ENCODE measurements at places on chromosomes 5 and 9. TPM values are rescaled to one million over a fixed set of nuclear protein-coding genes. Genes with fewer than 3 reads are reported as not detected.

Gene IFNK
- total RNA-seq = not detected

Gene NR5A1
- not detected for total RNA-seq

Gene GABBR2
- total RNA-seq = not detected

DNA sequence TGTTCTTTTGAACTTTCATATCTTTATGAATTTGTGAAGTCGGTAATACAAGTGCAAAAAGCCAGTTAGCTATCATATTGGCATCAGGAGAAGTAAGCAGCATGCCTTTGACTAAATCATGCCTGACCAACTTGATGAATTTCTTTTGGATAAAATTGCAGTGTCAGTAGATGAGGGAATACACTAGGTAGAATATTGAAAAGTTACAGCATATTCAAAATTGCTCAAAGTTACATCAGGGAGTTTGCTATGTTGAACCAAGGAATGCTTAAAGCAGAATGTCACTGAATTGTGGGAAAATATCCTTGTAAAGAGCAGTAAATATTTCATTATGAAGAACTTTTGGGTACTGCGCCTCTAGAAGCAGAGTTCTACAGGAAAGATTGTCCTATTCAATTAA lies 87.1 kb upstream of the TLX3 start:
- no peak for DNase-seq
- H3K36me3 ChIP-seq = no peaks in the 10 kb centered on the region
- H3K4me1 ChIP-seq = no peaks in the 10 kb centered on the region
- H3K4me3 ChIP-seq = no peak overlapping the region
- H3K27me3 ChIP-seq = peaks cover 3% of the 10 kb centered on the region
- no peak overlapping the region for H3K27ac ChIP-seq

- no peaks in the 10 kb centered on the region for H3K27me3 ChIP-seq
- no peak overlapping the region for H3K4me3 ChIP-seq
- no peak for DNase-seq
These were observed 24.9 kb upstream of the HNRNPH1 start for GRCh38 chr5:179648410-179648809.

DNA sequence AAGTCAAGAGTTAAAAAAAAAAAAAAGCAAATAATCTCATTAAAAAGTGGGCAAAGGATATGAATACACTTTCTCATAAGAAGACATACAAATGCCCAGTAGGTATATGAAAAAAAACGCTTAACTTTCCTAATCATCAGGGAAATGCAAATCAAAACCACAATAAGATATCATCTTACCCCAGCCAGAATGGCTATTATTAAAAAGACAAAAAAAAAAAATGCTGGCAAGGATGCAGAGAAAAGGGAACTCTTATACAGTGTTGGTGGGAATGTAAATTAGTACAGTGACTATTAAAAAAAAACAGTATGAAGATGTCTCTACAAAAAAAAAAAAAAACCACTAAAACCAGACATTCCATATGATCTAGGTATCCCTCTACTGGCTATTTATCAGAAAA lies 79.4 kb downstream of the LPAR1 start:
- DNase-seq = no peak
- H3K27me3 ChIP-seq = no peaks in the 10 kb centered on the region
- no peak overlapping the region for H3K27ac ChIP-seq
- H3K36me3 ChIP-seq = peaks cover 10% of the 10 kb centered on the region

- peak overlapping the region; percentile 69 for H3K27ac ChIP-seq
- H3K36me3 ChIP-seq = no peaks in the 10 kb centered on the region
- no peak overlapping the region for H3K4me3 ChIP-seq
- no peak for DNase-seq
These were observed 17.8 kb downstream of the NOTCH1 start for GRCh38 chr9:136527721-136528710.

GRCh38 chr5:1952021-1952420 lies 69.3 kb upstream of the IRX4 start:
- no peak overlapping the region for H3K4me3 ChIP-seq
- H3K27ac ChIP-seq = no peak overlapping the region
- no peaks in the 10 kb centered on the region for H3K4me1 ChIP-seq
- H3K36me3 ChIP-seq = no peaks in the 10 kb centered on the region
- no peak for DNase-seq
- peaks cover 62% of the 10 kb centered on the region for H3K27me3 ChIP-seq

GRCh38 chr5:16135003-16135402 lies 44.6 kb downstream of the MARCHF11 start:
- H3K27me3 ChIP-seq = no peaks in the 10 kb centered on the region
- no peak overlapping the region for H3K27ac ChIP-seq
- H3K36me3 ChIP-seq = no peaks in the 10 kb centered on the region
- H3K4me1 ChIP-seq = no peaks in the 10 kb centered on the region
- no peak overlapping the region for H3K4me3 ChIP-seq

DNA sequence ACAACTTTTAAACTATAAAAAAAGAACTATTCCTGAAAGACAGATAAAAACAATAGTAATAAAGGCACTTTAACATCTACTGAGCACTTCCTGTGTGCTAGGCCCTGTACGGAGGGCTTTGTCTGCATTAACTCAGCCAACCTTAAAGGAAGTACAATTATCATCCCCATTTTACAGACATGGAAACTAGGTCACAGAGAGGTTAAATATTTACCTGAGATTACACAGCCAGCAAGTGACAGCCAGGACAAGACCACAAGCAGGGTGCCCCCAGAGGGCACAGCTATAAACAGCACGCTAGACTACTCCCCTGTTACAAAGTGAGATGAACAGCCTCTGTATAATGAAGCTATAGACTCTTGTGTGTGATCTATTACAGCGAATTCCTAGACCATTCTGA lies 25.5 kb downstream of the DDX31 start:
- no peak overlapping the region for H3K27ac ChIP-seq
- H3K4me1 ChIP-seq = no peaks in the 10 kb centered on the region
- H3K27me3 ChIP-seq = no peaks in the 10 kb centered on the region
- H3K4me3 ChIP-seq = no peak overlapping the region

- no peaks in the 10 kb centered on the region for H3K27me3 ChIP-seq
- H3K4me3 ChIP-seq = no peak overlapping the region
- H3K4me1 ChIP-seq = no peaks in the 10 kb centered on the region
These were observed 74.2 kb upstream of the ADCY2 start for GRCh38 chr5:7321724-7322123.

- H3K4me3 ChIP-seq = no peak overlapping the region
- no peaks in the 10 kb centered on the region for H3K36me3 ChIP-seq
- DNase-seq = no peak
- H3K27ac ChIP-seq = no peak overlapping the region
These were observed 47.5 kb downstream of the PCSK1 start for GRCh38 chr5:96385538-96385937.

GRCh38 chr5:139745800-139746690 lies 49.6 kb upstream of the PSD2 start:
- peak; percentile 46 for DNase-seq
- no peaks in the 10 kb centered on the region for H3K36me3 ChIP-seq
- H3K27me3 ChIP-seq = peaks cover 9% of the 10 kb centered on the region
- H3K4me1 ChIP-seq = peaks cover 22% of the 10 kb centered on the region

- peak overlapping the region; percentile 15 for H3K27ac ChIP-seq
- H3K36me3 ChIP-seq = peaks cover 60% of the 10 kb centered on the region
- H3K4me3 ChIP-seq = no peak overlapping the region
- H3K4me1 ChIP-seq = peaks cover 47% of the 10 kb centered on the region
These were observed 30.8 kb downstream of the MTAP start for GRCh38 chr9:21833090-21833801.

- H3K4me3 ChIP-seq = no peak overlapping the region
- no peak for DNase-seq
- H3K27ac ChIP-seq = no peak overlapping the region
- peaks cover 27% of the 10 kb centered on the region for H3K27me3 ChIP-seq
These were observed 136.3 kb upstream of the ACTBL2 start for GRCh38 chr5:57618767-57619381.

GRCh38 chr9:137432687-137433348 lies 8.3 kb downstream of the ENTPD8 start:
- H3K27me3 ChIP-seq = no peaks in the 10 kb centered on the region
- H3K4me3 ChIP-seq = no peak overlapping the region
- H3K4me1 ChIP-seq = no peaks in the 10 kb centered on the region
- H3K36me3 ChIP-seq = no peaks in the 10 kb centered on the region

DNA sequence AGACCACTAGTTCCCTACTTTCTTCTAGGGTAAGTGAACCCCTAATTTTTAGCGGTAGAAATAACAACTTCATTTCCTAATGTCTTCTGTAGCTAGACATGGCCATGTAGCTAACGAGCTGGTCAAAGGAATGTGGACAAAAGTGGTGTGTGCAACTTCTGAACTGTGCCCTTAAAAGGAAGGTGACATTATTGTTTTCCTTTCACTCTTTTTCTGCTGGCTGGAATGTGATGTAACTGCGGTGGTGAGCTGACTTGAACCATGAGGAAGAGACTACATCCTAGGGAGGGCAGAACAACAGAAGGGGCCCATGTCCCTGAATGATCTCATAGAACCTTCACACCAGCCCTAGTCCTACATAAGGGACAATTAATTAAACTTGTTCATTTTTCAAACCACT lies 1.3 kb upstream of the SNX2 start:
- no peak for DNase-seq
- peak overlapping the region; percentile 74 for H3K4me3 ChIP-seq
- peaks cover 13% of the 10 kb centered on the region for H3K4me1 ChIP-seq

DNA sequence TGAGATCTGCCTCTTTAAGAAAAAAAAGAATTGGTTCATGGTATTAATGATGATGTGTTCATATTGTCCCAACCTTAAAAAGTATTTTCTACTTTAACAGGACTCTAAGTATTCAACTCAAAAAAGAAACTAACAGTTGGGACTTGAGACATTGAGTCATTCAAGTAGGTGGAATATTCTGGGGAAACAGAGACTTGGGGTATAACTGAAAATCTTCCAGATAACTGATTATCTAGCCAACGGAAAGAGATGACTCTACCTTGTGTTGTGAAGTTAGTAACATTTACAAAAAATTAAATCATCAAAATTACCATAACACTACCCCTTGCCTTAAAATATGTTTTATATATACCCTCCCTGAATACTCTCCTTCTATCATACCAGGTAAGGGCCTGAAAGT lies 19.1 kb downstream of the OXCT1 start:
- peaks cover 3% of the 10 kb centered on the region for H3K4me1 ChIP-seq
- no peak overlapping the region for H3K27ac ChIP-seq
- H3K4me3 ChIP-seq = no peak overlapping the region
- no peaks in the 10 kb centered on the region for H3K27me3 ChIP-seq
- H3K36me3 ChIP-seq = peaks cover 31% of the 10 kb centered on the region

DNA sequence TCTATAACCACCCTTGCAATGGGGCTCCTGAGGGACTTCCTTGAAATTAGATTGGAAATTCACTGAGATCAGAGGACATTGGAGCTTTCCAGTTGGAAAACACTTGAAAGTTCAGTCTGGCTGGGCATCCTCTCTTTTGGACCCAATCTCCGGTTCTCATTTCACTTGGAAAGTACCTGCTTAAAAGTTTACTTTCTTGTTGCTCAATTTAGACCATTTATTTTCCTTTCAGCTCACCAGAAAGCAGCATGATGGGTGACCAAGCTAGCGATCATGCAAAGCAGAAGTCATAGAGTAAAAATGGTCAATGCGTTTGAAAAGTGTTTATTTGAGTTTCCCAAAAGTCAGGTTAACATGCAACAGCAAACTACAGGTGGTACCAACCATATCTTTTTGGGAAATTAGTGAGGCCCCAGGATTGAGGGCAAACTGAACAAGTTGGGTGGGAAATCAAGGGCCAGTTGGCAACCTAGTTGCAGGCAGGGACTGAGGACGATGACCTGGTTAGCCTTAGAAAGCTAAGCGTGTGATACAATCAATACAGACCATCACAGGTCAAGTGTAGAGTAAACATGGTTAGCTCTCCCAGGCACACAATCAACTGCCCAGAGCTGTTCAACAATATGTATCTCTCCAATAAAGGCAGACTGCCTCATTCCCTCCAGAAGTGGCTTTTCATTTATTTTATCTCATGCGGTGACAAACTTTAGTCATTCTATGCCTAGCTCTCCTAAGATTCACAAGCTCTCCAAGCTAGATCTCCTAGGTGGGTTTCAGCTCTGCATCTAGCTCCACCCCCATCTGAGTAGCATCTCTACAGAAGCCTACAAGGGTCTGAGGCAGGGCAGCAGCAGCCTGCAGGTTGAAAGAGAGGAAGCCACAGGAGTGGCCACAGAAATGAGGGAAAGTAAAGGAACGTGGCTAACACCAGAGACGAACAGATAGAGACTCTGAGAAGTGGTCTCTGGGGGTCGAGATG lies 136.9 kb downstream of the UGCG start:
- H3K4me1 ChIP-seq = peaks cover 22% of the 10 kb centered on the region
- H3K27me3 ChIP-seq = peaks cover 22% of the 10 kb centered on the region
- no peak overlapping the region for H3K27ac ChIP-seq
- DNase-seq = no peak

DNA sequence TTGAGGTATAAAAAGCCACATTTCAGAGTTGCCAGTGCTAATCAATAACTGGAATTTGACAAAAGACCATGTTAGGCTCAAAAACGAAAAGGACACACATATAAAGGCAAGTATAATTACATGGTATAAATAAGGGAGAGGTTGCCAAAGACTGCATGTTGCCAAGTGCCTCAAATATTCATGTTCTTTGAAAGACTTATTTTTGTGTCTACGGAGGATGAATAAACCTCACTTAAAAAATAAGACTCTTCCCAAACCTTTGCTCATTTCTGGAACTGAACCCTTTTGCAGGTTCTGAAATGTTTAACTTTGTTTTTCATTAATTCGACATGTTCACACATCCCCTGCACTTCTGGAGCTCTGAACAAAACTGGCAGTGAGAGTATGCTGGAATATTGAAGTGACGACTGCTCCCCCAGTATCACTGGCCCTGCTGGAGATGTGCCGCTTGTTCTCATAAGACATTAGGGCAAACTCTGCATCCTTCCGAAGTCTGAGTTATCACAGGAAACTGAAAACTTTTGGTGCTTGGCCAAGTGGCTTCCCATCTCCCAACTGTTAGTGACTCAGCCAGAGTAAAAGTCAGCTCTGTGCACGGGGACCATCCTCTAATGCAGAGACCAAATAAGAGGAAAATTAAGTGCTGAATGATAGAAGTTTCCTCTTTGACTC lies 336.8 kb downstream of the GLIS3 start:
- no peak overlapping the region for H3K27ac ChIP-seq
- H3K36me3 ChIP-seq = no peaks in the 10 kb centered on the region

DNA sequence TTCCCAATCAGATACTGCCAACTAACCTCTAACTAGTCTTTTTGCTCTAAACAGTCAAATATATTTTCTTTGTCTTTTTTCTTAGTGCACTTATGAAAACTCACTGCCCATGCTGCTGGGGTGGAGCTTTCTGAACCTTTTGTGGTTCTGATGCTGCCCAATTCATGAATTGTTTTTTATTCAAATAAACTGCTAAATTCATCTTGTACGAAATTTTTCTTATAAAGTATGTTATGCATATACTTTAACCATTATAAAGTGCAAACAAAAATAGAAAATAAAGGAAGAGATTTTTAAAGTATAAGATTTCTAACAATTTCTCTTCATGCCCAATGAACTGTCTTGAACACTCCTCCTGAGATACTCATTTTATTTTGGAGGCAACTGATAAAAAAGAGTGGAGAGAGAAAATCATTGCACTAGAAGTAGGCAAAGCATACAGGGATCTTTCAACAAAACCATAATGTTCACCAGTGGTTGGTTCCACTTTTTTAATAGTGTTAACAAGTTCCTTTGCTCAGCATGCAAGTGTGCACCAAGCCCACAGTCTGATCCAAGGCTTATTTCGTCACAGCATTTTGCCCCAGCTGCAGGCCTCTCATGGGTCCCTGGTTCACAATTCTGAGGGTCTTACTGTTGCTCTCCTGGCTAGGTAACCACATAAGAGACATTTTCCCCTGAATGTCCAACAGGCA lies 6.2 kb upstream of the FYB1 start:
- DNase-seq = no peak
- peak overlapping the region; percentile 25 for H3K27ac ChIP-seq
- H3K4me3 ChIP-seq = no peak overlapping the region
- H3K36me3 ChIP-seq = no peaks in the 10 kb centered on the region
